ENCODE measurements at places on chromosomes 7 and 10.
A peak's percentile ranks its signal among the peaks of the same experiment; 100 is the strongest.

- DNase-seq: no peak
These were observed 132.5 kb upstream of the UNC5B start for GRCh38 chr10:71079761-71080380.

DNA sequence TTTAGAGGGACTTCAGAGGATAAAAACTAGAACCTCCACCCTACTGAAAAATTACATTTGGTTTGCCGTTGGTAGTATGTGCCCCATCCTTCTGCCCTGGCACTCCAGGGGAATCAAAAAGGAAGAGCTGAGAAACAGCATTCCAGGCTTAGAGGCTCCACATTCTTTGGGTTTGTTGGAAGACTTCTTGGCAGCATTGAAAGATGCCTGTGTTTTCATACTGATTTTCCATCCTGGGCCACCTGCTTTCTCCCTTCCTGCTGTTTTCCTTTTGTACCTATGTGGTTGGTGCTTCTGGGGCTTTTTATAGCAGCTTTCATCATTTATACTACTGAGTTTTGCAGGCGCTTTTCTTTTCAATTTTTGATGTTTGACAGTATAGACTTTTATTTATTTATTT lies 61.7 kb downstream of the AUTS2 start:
- no peak for DNase-seq

- DNase-seq: no peak
These were observed 3.5 kb upstream of the GNGT1 start for GRCh38 chr7:93902777-93903423.

- DNase-seq: no peak
These were observed 1.5 kb downstream of the HOXA4 start for GRCh38 chr7:27128776-27129728.

DNA sequence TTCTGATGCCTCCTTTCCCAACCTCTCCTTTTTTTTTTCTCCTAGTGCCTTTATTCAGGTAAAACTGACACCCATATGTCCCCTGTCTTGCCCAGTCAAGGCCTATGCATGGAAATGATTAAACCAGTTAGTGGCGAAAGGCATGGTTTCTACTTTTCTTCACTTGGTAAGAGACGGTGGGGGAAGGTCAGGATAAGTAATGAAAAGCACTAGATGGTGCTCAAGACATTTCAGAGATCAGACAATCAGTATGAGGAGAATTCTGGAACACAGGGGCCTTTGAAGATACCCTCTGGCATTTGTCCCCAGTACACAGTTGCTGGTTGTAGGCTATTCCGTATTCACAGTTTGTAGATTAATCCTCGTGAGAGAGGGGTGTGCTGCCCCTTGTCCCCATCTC lies 121.2 kb downstream of the RTKN2 start:
- DNase-seq: no peak

GRCh38 chr7:351256-351655 lies 61.3 kb downstream of the FOXL3 start:
- DNase-seq: no peak

- no peak for DNase-seq
These were observed 1039.5 kb upstream of the SORCS1 start for GRCh38 chr10:108203905-108204527.

DNA sequence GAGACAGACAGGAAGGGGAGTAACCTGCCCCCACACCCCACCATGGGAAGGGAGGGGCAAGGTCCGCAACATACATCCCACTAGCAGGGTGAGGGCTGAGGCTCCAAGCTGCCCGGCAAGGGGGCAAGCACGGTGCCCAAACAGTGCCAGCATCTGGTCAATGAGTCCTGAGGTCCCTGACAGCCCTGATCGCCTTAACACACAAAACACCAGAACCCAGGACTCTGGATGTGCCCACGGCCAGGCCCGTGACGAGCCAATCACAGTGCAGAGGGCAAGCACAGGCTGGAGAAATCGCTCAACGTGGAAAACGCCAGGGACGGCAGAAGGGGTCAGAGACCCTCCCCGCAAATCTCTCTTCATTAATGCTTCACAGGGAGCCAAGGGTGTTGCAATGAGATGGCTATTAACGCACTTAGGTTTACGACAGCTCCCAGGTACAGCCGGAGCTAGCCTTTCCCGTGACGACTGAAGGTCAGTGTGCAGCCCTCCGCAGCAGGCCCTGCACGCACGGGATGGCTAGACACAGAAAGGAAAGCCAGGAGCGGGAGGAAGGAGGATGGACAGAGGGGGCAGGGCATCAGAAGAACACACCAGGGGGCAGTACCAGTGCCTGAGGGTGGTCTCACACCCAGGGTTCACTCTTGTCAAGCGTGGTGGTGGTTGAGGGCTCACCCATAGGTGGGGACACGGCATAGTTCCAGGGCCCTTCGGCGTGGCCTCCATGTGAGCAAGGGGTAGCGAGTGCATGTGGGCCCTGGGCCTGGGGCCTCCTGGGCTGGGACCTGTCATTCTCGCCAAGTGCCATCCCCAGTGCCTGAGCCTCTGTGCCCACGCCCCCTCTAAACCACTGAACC lies 220.5 kb downstream of the MAD1L1 start:
- no peak for DNase-seq

- no peak for DNase-seq
These were observed 35.8 kb downstream of the HECW1 start for GRCh38 chr7:43148161-43148731.

- no peak for DNase-seq
These were observed 73.3 kb upstream of the NKX6-2 start for GRCh38 chr10:132859084-132859855.

DNA sequence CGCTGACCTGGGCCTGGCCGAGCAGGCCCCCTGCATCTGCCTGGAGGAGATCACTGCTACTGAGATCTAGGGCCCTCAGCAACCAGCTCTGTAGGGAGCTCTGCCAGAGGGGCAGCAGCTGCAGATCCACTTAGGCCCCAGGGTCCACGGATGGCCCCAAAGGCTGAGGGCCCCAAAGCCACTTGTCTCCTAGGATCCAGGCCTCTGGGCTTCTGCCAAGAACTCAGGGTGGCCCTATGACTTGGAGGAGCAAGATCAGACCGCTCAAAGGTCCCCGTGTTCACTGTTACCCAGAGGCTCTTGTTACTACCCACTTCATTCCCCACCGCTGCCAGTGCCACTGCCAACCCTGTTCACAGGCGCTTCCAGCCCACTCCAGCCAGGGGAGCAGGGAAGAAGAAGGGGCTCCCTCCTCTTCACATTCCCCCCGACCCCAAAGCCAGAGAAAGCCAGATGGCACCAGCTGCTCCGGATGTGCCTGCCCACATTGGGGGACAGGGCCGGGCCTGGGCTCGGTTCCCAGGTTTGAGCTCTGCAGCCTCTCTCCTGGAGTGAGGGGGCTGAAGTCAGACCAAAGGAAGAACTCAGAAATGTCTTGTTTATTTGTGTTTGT lies 7.6 kb downstream of the LZTS2 start:
- no peak for DNase-seq

- DNase-seq: peak; percentile 52
These were observed 738 bp downstream of the VPS26A start for GRCh38 chr10:69124563-69125268.

GRCh38 chr7:157764946-157765537 lies 428.2 kb downstream of the DNAJB6 start:
- no peak for DNase-seq

DNA sequence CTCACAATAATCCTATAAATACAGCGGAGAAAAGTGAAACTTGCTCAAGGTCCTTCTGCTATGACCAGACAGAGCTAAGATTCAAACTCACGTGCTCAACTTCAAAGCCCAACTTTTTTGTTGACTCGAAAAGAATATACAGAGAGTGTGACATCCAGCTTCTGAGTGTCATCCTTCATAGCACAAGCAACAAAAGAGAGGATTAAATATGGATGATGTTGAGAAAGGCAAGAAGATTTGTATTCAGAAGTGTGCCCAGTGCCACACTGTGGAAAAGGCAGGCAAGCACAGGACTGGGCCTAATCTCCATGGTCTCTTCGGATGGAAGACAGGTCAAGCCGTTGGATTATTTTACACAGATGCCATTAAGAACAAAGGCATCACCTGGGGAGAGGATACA lies 2.1 kb upstream of the FAM3C start:
- DNase-seq: no peak

DNA sequence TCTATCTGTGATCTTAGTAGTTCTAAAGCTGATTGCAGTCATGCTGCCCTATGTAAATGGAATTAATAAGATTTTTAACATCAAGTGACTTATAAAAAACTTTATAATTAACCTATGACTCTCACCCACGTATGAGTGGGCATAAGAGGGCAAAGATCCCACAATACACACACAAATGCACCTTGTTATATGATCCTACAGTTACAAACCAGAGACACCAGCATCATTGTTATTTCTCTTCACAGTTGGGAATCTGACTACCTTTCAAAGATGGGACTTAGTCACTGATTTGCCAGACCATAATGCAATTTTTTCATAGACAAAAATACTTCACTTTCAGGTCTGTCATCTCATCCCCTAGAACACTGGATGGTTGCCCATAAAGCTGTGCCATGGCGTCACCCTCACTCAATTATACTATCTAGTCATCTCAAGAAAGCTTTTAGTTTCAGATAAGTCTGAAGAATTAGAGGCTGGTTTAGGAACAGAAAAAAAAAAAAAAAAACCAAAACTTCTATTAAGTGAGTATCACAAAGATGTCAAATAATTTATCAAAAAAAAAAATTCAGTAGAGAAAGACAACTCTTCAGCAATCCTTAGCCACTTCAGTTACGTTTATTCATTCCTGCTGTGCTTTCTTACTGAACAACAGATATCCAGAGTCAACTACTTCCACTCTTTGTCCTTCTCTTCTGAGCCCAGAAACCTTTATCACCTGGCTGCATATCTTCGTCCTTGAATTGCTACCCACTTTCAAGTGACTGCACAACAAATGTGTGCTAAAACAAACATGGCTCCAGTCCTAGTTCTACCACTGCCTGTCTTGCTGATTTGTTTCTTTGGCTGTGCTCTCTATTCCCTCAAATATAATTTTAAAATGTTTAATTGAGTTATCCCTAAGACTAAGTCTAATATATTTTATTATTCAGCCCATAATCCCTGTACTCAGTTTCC lies 175.0 kb upstream of the CHRM2 start:
- no peak for DNase-seq

- no peak for DNase-seq
These were observed 70.1 kb downstream of the UBE3C start for GRCh38 chr7:157208571-157209413.

DNA sequence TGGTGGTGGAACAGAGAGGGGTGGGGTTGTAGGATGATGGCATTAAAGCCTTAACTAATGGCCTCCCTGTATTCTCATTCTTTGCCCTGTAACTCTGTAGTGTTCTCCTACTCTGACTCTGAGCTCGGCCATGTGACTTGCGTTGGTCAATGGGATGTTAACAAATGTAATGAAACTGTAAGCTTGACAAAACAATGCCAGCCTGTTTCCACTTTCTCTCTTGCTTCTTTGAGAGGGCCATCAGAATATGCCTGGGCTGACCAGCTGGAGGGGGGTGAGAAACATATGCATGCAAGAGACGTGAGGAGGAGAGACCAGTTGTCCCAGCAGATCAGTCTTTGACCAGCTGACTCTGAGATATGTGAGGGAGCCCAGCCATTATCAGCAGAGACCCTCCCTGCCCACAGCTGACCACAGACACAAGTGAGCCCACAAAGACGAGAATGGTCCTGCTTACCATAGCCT lies 100.6 kb downstream of the ICA1 start:
- no peak for DNase-seq

DNA sequence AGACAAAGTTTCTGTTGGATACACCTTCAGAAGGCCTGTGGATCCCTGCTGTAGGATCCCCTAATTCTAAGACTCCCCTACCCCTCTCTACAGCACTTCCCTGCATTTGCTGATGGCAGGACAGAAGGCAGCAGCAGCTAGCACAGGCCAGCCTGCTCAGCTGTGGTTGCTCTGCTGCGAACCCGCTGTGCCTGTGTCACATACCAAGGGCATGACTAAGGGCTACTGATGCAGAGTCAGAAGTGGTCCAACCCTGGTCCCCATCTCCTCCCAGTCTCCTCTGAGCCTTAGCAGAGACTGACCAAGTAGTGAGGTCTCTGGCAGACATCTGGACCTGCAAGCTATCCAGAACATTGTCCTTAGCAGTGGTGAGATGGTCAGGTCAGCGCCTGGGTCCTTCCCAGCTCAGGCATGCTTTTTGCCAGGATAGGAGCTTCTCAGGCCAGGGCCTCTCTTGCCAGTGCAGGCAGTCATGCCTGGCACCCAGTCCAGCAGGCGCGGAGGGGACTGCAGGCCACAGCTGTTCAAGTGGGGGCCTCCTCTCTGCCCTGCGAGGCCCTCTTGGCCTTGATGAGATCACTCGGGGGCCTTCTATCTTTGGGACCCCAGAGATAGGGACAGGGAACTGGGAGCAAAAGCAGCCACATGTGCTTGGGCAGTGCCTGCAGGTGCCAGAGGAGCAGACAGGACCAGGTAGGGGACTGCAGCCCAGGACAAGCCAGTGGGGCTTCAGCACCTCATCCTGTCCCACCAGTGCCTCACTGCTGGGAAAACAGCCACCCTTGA lies 146.4 kb downstream of the ZNF248 start:
- no peak for DNase-seq

DNA sequence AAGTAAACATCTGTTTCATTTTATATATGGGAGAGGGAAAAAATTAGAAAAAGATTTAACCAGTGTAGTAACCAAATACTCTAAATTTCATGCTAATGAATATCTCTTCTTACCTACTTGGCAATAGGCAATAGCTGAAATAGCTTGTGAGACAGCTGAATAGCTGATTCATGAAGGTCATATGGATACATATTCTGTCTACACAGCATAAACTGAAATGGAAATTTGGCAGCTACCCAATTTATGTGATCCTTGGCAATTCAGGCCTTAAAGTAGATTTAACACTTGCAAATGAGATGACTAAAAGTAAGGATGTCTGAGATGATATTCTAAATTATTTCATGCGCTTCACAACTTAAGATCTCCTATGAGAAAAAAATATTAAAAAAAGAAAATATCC lies 261.2 kb upstream of the SEMA3A start:
- DNase-seq: no peak

- no peak for DNase-seq
These were observed 4.1 kb upstream of the ARHGAP22 start for GRCh38 chr10:48608976-48609375.

DNA sequence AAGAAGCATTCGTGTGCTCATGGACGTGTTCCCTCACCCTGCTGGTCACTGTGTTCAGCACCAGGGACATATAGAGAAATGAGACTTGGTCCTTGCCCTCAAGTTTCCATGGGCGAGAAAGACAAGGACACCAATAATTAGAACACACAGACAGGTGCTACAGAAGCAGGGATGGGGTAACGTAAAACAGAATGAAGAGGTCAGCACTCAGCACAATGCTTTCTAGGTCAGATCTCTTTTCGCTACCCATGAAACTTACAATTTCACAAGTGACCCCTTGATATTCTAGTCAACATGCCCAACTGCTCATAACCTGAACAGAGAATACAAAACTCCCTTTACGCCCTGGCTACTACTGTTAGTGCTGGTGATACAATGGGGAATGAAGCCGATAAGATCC lies 6.0 kb upstream of the ANK3 start:
- DNase-seq: no peak

DNA sequence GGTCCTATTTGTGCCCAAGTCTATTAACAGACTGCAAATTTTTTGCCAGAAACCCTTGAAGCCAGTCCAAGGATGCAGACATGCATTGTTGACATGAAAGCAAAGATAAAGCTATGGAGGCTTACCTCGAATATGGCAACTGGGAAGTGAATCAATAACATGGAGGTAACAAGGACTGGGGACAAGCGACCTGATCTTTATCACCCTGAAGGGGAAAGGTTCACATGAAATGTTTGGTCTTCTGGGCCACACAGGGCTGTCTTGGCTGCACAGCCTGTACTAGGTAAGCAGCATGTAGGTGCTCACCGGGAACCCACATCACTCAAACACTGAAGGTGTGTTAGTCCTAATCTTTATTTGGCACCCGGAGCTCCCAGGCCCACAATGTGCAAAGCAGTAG lies 17.9 kb downstream of the ERCC6 start:
- no peak for DNase-seq

GRCh38 chr7:149220534-149220933 lies 18.9 kb upstream of the ZNF212 start:
- no peak for DNase-seq

Data from bone marrow (tissue), 2 donors.